ENCODE measurements at places on chromosomes 4 and X.

DNA sequence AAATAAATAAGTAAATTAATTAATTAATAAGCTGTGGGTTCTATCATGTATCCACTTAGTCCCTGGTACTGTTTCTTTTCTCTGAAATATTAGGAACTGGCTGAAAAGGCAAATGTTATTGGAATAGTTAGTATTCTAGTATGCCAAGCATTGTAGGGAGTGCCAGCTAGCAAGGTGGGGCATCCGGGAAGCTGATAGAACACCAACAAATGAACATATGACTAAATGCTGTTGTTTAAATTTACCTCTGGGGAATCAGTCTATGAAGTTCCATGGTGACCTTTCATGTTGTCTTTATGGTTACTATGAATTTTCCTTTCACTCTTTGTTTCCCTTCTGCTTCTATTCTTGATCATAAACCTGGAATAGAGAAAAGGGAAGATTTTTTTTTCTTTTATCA, 32.7 kb downstream of the NUDT6 start:
- no peak for DNase-seq

DNA sequence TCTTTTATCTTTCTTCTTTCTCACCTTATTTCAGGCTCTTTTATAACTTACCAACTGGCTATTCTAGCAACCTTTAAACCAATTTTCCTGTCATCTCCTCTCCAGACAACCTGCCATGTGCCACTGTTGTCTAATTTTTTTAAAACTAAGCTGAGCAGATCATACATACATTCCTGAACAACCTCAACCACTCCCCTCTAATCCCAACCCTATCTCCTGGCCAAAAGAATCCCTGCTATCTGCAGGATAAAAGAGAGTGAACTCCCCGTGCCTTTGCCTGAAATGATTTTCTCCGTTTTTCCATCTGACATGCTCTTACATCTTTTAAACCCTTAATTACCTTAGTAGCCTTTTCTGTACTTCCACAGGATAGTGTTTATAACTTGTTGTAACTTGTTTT, 35.5 kb downstream of the DCUN1D4 start:
- DNase-seq, result no peak

- no peak for DNase-seq
These were observed 9.9 kb downstream of the HMX1 start for GRCh38 chr4:8861576-8862295.

DNA sequence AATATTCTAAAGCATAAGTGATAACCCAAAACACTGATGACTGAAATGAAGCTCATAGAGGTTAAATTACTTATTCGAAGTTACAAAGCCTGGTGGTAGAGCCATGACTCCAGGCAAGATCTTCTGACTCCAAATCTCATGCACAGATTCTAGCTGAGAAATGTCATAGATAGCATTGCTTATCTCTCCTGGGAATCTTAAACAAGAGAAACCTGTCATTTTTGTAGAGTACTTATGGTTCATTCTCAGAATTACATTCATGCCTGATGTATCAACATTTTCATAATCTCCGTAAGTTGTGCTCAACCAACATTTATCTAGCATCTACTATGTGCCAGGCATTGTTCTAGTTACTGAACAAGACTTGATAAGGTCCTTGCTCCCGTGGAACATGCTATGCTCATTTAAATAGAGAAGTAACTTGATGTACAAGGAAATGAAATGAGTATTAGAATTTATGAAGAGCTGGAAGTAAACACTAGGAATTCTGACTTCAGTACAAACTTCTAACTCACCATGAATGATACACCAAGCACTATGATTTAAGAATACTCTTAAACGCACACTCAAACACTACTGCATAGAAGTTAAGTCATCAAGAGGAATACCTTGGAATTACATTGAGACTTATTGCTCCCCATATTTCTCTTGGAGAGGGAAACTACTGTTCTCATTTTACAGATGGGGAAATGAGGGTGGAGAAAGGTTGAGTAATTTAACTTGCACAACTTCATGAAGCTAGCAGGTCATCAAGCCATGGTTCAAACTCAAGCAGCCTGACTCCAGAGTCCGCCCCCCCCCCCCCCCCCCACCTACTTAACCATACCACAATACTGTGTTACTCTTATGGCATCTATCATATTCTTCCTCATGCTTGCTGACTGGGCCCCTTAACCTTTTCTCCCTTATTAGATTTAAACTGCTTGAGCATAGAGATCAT, 45.4 kb downstream of the MBNL3 start:
- no peak for DNase-seq

DNA sequence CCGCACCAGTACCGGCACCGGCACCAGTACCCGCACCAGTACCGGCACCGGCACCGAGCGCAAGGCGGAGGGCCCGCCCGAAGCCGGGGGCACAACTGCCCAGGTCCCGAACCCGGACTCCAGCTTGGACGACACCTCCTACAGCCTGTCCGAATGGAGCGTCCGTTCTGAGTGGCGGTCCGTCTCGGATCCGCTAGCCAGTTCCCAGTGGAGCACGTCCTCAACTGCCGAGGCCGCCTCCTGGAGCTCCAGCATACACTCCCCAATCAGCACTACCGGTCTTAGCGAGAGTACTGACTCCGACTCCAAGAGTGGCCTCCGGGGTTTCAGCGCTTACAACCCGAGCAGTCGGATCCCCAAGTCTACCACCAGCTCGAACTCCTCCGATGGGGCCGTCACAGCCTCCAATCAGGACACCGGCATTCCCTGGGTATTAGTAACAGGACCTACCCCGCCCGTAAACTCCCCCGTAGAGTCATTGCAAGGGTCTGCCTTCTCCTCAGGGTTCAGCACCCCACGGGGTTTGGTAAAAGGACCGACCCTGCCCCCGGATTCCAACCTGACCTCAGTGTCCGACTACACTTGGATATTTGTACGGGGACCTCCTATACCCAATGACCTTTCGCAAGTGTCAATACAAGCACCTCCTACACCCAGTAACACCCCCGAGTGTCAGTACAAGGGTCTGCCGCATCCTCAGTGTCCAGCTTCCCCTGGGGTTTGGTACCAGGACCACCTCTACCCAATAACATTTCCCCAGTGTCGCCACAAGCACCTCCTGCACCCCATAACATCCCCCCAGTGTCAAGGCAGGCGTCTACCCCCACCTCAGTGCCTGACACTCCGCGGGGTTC, 721 bp upstream of the MAOA start:
- DNase-seq, result peak; percentile 18

DNA sequence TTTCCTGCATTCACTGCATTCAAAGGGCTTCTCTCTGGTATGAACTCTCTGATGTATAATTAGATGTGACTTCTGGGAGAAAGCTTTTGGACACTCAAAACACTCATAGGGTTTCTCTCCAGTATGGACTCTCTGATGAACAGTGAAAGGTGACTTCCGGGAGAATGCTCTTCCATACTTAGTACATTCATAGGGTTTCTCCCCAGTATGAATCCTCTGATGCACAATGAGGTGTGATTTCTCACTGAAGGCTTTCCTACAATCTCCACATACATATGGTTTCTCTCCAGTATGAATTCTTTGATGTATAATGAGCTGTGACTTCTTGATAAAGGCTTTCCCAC, 12.2 kb downstream of the ZNF630 start:
- DNase-seq, result no peak

- no peak for DNase-seq
These were observed 42.7 kb upstream of the CTAG2 start for GRCh38 chrX:154695911-154696675.

GRCh38 chr4:98648602-98649001, 9.8 kb downstream of the TSPAN5 start:
- DNase-seq, result no peak

GRCh38 chrX:15549189-15550012, 48.8 kb downstream of the BMX start:
- no peak for DNase-seq

DNA sequence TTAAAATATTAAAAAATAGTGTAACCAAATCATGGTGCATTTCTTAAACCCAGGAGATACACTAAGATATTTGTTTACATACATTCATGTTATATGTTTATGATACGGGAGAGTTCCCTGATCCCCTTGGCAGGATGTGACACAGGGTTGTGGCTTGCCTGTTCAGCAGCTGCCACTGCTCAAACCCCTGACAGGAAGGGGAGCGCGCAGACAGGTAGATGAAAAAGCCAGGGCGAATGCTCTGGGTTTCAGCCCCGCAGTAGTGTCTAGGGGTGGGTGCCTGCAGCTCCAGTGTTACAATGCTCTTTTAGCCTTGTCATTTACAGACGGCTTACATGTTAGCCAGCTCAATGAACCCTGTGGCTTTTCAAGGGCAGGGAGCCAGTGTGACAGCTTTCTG, 1343.8 kb upstream of the IGFBP7 start:
- DNase-seq, result no peak

DNA sequence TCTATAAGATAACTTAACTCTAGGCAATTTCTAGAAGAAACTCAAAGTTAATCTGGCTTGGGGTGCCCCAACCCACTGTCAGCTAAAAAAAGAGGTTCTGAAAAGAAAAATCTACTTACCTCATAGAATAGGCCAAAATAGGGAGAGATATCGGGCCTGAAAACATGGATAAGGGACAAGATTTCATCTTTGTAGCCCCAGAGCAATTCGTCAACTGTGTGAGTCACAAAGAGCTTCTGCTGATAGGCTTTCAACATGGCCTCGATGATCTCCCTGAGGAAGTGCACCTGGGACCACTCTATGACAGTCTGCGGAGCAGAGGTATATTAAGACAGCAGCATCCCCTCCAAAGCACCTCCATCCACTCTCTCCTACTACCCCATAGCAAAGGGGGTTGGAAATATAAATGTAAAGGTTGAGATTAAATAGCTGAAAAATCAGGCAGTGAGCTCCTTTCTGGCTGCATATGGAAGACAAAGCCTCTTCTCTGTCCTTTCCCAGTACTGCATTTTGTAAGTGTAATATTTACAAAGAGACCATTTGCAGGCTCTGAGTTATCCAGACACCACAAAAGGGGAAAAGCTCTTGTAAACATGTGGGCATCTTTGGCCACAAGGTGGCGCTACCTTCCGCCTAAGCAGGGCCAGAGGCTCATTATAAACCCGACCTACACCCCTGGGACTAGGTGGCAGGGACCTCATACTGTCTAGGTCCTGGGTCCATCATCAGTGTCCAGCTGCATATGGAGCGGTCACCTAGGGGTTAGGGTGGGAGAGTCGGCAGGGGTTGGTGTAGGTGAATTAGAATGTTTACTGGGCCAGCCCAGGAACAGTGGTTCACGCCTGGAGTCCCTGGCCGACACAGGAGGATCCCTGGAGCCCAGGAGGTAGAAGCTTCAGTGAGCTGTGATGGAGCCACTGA, 31.5 kb upstream of the NUP54 start:
- peak; percentile 71 for DNase-seq

DNA sequence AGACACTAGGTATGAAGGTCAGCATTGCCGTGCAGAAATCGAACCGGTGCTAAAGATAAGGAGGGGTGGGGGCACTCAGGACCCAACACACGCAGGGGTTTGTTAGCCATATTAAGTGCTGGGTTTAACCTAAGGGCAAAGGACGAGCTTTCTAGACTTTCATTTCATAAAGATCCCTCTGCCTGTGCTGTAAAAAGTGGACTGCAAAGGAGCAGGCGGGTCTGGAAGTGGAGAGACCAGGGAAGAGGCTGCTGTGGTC, 1.3 kb downstream of the CASP3 start:
- no peak for DNase-seq

DNA sequence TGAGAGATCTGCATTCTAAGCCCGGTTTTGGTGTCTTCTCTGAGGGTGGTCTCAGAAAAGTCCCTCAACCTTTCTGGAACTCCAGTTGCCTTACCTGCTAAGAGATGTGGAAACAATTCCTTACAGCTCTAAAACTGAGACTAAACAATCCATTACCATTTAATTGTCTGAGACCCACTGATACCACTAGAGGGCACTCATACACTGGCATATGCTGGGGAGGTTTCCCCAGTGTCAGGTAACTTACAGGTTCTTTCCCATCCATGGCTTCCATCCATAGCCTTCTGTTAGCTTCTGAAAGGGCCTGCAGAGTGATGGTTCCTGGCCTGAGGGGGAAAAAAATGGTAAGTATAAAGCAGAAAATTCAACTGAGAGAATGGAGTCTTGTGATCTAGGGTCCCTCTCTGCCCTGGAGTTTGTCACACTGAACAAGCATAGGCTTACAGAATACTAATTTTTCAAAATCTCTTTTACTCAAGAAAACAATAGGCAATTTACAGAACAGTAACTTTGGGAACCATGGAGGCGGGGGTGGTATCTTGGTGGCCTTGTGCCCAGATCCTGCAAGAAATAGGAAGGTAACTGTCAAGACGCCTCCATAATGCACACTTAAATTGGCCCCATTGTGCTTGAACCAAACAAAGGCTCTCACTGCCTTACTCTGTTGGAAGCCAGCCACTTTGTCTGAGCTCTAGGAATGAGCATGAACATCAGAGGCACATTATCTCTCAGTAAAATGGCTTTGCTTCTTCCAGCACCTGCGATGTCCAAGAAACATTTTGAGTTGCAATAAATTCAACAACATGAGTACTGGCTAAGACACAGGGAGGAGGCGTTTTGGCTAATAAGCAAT, 236.1 kb downstream of the OPHN1 start:
- DNase-seq, result peak; percentile 5

DNA sequence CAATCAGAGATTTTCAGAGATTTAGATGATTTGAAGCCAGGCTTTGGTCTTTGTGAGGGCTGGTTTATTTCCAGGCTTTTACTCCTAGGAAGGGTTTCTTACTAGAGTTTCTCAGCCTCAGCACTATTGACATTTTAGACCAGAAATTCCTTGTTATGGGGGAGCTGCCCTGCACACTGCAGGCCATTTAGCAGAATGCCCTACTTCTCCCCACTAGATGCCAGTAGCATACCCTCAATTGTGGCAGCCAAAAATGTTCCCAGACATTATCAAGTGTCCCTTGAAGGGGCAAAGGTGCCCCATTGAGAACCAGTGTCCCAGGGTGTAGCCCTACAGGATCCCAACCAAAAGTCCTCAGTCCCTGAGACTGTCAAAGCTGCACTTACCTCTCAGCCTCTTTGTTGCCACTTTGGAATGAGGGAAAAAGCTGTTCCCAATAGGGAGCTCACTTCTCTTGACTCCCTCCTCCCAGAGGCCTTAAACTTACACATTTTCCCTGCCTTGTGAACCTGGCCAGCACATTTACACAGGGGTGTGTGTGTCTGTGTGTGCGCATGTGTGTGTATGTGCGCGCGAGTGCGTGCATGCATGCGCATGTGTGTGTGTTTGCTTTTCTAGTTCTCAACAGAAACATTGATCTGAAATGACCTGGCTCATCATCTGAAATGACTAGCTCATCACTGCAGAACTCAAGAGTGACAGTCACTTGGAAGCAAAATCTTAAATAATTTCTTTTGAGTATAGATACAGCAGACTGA, 231.4 kb downstream of the QDPR start:
- DNase-seq, result no peak

GRCh38 chr4:39977489-39978377, at the start of gene PDS5A:
TSS of gene PDS5A (minus strand) at chr4:39977911. CDS start at chr4:39976577, 1,334 bp downstream.
- DNase-seq, result peak; percentile 97

- no peak for DNase-seq
These were observed 75.6 kb downstream of the TRIML1 start for GRCh38 chr4:188214861-188215260.

- peak; percentile 49 for DNase-seq
These were observed 4.8 kb downstream of the SLC49A3 start for GRCh38 chr4:683982-684622.

GRCh38 chr4:19776021-19776459, 475.7 kb upstream of the SLIT2 start:
- DNase-seq, result no peak

All from activated naive CD8-positive, alpha-beta T cell treated with anti-CD3 and anti-CD28 coated beads for 36 hours (primary cell).